Hematopoietic multipotent progenitor cell treated with erythropoietin and hydrocortisone succinate and interleukin-3 and kit ligand, for 15 days (in vitro differentiated cells): ENCODE measurements at places on chromosomes 13 and 19.
A peak's percentile ranks its signal among the peaks of the same experiment; 100 is the strongest.

- DNase-seq = no peak
Measured at GRCh38 chr19:33780251-33780650, 16.4 kb upstream of the KCTD15 start.

DNA sequence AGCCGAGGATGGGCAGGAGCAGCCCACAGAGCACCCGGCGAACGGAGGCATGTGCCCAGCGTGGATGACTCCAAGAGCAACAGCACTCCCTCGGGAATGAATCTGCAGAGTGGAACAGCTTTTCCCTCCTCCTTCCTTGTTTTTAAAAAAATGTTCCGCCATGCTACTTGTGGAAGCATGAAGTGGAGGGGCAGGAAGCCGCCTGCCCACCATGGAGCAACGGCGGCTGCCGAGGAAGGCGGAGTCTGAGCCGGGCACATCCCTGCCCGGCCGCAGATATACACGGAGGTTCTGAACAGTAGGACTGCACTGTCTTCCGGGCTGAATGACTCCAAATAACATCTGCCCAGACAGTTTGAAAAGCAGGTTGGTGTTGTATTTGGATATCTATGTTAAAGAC is 65.2 kb downstream of the SOX1 start:
- no peak for DNase-seq

DNA sequence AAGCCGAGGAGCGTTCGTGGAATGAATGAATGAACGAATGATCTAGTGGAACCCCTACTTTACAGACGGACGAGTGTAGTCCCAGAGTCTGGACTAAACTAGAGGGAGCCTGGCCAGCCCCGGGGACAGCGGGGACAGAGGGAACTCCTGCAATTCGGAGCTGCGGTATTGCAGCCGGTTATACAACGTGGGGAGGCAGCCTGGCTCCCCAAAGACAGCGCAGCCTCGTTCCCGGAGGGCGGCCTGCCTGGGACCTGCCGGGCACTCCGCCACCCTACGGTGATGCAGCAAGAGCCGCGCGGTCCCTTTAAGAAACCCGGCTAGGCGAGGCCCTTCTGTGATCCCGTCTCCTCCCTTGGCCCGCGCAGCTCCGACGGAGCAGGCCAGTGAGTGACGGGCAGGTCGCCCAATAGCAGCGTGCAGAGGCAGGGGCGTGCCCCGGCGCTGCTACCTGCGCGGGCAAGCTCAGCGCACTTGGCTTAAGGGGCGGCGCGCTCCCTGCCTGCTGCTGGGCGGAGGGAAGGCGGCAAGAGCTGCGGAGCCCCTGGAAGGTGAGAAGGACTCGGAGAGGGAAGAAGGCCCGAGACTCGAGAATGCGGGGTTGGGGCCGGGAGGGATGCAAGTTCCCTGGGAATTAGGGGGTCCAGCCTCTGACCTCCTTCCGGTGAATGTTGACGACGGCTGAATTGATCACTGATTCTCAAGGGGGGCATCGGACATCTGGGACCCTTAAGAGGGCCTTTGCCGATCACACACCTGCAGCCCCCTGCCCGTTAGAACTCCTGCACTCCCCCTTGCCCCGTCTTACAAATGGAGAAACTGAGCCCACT is at the start of gene ABCA7:
ABCA7 (plus strand) TSS at position 462 of the 830 bp plus-strand sequence. CDS start 1,255 bp downstream, outside the sequence.
- DNase-seq = peak; percentile 99

GRCh38 chr19:49097453-49098288 is 12.4 kb downstream of the SNRNP70 start:
- peak; percentile 83 for DNase-seq

GRCh38 chr19:16518061-16518460 is 21.9 kb downstream of the C19orf44 start:
- no peak for DNase-seq

DNA sequence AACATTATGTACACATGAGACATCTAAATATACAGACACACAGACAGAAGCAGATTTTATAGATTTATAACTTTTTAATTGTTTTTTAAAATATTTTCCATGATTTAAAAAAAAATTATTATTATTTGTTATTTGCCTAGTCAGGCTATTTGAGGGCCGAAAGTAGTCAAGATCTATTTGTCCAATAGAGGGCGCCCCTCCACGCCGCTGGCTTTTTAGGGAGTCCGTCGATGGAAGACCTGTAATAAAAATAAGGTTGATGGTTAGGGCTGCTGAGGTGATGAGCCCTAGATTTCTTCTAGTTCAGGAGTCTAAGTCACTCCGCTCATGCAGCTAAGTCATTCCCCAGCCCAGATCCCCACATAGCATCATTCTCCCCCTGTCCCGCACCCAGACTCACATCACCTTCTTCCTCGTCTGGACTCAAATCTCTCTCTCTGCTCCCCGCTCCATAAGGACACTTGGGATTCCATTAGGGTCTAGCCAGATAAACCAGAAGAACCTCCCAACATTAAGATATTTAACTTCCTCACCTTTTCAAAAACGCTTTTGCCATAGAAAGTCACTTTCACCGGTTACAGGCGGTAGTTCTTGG is 33.9 kb upstream of the CEACAM21 start:
- peak; percentile 63 for DNase-seq

GRCh38 chr13:36783890-36784289 is 35.1 kb upstream of the RFXAP start:
- no peak for DNase-seq

DNA sequence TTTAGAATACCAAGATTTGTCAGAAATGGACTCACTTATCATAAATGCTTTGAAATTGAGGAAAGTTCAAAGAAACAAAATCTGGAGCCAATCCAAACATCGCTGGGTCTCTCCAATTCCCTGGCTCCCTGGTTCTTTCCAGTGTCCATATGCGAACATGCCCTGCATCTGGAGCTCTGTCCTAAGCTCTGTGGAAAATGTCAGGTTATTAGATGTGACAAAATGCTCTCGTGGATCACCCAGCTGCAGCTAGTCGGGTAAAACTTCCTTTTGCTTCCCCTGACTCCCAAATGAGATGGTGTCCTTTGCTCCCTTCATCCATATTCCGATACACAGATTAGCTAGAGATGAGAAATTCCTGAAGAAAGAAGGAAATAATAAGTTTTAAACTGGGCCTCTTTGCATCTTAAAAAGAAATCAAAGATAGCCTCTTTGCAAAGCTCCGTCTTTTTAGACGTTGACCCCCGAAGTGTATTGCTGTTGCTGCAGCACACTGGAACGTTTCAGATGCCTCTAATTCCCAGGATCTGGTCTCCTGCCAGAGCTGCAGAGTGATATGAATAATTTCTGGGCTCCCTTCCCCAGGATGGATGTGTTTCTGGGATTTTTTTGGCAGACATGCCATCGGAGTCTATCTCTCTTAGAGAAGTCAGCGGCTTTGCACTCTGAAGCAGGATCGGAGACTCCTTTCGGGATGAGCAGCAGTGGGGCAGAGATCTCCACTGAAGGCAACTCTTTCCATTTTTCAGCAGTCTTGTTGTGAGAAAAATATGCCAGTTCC is 102.9 kb downstream of the TEX26 start:
- no peak for DNase-seq

- no peak for DNase-seq
Measured at GRCh38 chr19:53994811-53995210, 3.4 kb downstream of the CACNG6 start.

GRCh38 chr13:27978301-27978968 is 9.3 kb upstream of the CDX2 start:
- no peak for DNase-seq

- DNase-seq = no peak
Measured at GRCh38 chr19:16363133-16363851, 38.7 kb downstream of the KLF2 start.

GRCh38 chr13:44710576-44710975 is 134.4 kb upstream of the TSC22D1 start:
- DNase-seq = no peak

DNA sequence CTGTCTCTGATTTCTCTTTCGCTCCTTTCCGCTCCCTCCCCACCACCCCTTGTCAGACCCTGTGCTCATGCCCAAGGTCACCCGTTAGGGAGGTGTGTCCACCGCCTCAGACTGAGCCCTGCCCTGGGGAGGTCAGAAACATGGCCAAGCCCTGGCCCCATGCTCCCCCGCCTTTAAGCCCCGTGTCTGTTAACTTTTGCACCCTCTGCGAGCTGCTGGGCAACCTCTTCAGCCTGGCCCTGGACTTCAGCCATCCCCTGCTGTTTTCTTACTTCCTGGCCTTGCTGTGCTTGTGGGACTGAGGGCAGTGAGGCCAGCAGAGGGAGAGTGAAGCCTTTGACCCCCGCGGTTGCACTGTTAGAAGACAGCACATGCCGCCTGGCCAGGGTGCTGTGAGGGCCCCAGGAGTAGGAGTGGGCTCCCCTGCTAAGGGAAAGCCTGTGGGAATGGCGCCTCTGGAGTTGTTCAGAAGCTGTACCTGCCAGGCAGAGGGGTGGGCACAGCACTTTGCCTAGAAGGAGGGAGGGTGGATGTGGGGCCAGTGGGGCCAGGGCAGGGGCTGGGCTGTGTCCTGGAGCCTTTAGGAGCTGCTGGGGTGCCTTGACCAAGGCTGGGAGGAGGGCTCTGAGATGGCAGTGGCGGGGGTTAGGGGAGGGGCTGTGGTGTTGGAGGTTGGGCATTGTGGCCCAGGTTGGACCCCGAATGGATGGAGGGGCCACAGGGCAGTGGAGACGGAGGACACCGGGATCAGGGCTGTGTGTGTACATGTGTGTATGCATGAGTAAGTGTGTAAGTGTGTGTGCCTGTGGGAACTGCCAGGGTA is 7.9 kb downstream of the UPF1 start:
- DNase-seq = no peak

DNA sequence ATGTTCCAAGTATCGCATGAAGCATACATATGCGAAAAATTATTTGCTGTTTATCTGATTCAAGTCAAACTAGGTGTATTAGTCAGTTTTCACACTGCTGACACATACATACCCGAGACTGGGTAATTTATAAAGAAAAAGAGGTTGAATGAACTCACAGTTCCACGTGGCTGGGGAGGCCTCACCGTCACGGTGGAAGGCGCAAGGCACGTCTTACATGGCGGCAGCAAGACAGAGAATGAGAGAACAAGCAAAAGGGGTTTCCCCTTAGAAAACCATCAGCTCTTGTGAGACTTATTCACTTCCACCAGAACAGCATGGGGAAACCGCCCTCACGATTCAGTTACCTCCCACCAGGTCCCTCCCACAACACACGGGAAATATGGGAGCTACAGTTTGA is 13.0 kb upstream of the PROZ start:
- no peak for DNase-seq

- DNase-seq = no peak
Measured at GRCh38 chr13:74868049-74868448, 613.9 kb downstream of the TBC1D4 start.

DNA sequence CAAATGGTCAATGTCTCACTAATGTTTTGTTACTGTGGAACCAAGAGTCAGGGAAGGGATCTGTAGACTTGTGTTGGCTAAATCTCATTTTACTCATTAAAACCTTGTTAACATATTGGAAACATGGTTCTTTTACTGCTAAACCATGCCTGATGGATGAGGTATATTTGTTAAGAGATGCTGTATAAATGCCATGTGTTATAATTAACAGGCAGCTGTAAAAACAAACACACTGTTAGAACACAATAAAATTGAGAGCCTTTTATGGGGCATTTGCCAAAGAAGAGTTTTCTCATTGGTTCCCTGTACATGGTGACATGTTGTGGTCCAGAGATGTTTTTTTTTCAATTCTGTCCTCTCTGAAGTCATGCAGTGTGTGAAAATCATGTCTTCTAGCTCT is 121.9 kb downstream of the ESD start:
- DNase-seq = no peak

DNA sequence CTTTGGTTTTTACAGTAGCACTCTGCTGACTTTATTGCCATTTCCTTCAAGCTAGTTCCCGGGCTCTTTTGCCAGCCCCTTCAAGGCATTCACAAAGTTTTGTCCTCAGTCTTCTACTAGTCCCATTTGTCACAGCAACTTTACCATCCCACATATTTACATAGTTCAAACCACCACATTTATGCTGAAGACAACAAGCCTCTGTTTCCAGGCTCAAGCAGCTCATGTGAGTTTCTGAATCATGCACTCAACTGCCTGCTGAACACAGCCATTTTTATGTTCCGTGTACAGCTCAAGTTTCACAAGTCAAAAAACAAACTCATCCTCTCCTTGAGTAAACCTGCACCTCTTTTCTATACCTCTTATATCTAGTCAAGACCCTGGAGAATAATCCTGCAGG is 977.0 kb upstream of the SLC10A2 start:
- DNase-seq = no peak

DNA sequence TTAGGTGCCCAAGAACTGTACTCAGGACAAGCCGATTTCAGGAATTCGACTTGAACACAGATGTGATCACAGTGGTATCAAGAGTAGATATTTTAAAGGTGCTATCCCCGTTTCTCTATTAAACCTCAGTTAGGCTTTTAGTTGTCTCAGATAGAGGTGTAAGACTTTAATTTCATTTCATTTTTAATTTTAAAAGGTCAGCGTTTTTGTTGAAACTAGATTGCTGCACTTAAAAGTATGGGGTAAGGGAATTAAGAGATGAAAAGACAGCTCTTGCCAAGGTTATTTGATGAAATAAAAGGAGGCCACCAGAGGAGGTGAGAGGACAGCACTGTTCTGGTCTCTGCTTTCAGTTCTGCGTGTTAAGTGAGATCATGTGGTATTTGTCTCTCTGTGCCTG is 48.6 kb downstream of the SPATA13 start:
- no peak for DNase-seq
